AG04450 (cell line): ENCODE measurements at places on chromosomes 11 and 22. TPM values are rescaled to one million over a fixed set of nuclear protein-coding genes. Genes with fewer than 3 reads are reported as not detected.

The MAPK11 gene
- polyA plus RNA-seq, result 6.7 and 9.6 TPM in 2 replicates

The SYT12 gene
- 0.30 and 0.41 TPM in 2 replicates for polyA plus RNA-seq

The IGLL1 gene
- not detected in 2 replicates for polyA plus RNA-seq

The POTEH gene
- not detected in 2 replicates for polyA plus RNA-seq

The WNT7B gene
- polyA plus RNA-seq, result 0.56 and 0.71 TPM in 2 replicates

GRCh38 chr11:118275176-118275575, 11.1 kb upstream of the MPZL2 start:
- DNase-seq, result no peak

GRCh38 chr11:119178166-119178680, 7.1 kb upstream of the NHERF4 start:
- DNase-seq, result no peak

- no peak for DNase-seq
These were observed 200.6 kb upstream of the POU2AF2 start for GRCh38 chr11:111044751-111045406.

GRCh38 chr11:20125927-20126326, 34.3 kb downstream of the DBX1 start:
- peak; percentile 24 for DNase-seq

DNA sequence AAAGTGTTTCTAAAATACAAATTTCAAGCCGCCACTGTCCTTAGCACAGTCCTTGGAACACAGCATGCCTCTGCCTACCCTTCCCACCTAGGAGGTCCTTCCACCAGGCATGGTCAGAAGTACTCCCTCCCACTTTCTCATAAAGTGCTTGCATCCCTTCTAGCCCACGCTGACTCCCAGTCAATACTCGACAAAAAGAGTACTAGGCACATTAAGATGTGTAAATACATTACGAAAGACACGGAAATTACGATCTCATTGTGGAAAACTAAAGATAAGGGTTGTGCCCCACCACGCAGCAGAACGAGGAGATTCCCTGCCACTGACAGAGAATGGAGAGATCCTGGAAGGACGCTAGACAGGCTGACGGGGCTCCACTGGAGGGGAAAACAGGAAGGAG, 13.5 kb downstream of the CHKA start:
- no peak for DNase-seq

DNA sequence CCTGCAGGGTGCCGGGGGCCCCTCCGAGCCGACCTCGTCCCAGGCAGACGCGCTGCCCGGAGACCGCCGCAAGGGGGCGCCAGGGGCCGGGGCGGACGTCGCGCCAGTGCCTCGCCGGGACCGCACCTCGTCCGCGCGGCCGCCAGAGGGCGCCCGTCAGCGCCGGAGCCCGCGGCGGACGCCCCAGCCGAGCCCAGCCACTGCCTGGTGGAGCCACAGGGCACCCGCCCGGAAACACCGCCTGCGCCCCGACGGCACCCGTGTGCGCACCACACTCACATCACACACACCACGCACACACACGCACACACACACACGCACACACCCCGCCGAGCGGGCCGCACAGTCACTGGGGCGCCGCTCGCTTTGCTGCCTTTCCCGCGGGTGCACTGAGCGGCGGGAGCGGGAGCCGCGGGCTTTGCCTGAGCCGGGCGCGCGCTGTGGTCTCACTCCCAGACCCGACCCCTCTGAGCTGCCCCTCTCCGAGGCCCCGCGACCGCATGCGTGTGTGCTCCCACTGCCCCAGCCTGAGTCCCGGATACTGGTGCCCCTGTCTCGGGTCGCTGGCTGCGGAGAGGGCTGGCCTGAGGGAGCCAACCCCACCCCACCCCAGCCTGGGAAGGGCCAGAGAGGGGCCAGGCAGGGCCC, 449.3 kb downstream of the OPCML start:
- no peak for DNase-seq
